GM13976 (cell line): ENCODE measurements at places on chromosomes 5 and 9.

DNA sequence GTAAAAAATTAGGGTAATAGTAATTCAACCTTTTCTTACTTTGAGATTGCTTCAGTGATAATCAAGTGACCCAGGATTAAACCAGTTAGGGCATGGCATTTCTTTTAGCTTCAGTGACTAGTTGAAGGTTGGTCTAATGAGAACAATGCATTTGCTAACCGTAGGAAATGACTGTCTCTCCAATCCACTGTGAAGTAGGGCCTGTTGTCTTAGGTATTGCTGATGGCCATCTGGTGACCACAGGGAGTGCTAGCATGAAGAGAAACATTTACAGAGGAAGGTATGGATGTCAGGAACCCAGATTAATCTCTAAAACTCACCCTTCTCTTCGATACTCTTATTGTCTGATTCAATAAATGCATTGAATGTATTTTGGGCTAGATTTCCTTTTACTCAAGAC is 535.9 kb upstream of the SEMA6A start:
- no peak for DNase-seq

GRCh38 chr5:102018690-102019089 is 277.4 kb downstream of the SLCO4C1 start:
- DNase-seq, result no peak

GRCh38 chr5:55303238-55303690 is 4.2 kb downstream of the DHX29 start:
- DNase-seq, result no peak

GRCh38 chr5:34736445-34737115 is 80.5 kb downstream of the RAI14 start:
- no peak for DNase-seq

DNA sequence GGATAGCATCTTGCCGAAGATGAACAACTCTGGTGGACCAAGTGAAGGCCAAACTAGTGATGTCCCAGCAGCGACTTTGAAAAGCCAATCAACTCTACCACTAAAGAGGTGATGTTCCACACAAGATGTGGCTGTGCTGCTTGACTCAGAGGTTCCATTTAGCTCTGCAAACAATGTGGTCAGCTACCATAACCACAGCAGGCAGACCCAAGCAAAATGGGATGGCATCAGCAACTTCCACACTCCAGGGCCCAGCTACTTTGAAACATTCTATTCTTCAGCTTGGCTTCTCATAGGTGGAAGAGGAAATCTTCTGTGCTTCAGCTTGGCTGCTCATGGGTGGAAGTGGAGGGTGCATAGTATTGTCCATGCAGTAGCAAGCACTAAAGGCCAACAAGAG is 70.5 kb downstream of the IRX2 start:
- no peak for DNase-seq

DNA sequence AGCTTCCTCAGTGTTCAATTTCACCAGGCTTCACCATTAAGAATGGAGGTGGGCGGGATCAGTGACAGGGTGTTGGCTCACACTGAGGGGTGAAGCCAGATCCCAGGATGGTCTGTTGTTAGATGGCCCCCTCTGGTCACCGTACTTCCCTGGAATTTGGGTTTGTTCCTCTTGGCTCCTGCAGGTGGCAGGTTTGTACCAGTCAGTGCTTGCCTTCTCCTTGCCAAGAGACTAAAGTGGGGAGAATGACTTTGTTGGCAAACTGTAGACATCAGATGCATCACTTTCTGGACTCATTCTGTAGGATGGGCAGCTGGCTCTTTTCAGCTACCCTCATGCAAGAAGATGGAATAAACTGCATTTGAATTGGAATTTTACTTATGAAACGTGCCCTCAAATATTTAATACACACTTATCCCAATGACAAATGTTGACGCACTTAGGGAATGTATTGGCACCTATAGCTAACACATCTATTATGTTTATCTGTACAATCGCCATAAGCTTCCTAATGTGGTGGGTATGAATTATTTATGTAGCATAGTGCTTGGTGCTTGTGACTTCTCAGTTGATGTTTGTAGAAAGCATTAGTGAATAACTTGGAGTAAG is 31.4 kb upstream of the ANKRD55 start:
- no peak for DNase-seq

DNA sequence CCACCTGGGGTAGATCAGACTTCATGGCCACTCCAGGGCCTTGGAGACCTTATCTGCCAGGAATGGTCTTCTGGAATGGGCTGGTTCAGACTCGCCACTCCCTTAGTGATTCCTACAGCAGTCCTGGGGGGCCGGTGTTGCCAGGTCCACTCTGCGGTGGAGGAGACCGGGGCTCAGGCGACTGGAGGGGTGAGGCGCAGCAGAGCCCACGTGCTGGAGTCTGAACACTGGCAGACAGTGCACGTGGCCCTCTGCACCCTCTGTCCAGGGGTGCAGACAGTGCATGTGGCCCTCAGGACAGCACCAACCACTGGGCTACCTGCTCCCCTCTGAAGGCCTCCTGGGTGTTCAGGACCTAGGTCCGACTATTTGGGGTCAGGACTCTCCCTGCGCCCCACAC is 94.8 kb upstream of the PHYKPL start:
- DNase-seq, result no peak

DNA sequence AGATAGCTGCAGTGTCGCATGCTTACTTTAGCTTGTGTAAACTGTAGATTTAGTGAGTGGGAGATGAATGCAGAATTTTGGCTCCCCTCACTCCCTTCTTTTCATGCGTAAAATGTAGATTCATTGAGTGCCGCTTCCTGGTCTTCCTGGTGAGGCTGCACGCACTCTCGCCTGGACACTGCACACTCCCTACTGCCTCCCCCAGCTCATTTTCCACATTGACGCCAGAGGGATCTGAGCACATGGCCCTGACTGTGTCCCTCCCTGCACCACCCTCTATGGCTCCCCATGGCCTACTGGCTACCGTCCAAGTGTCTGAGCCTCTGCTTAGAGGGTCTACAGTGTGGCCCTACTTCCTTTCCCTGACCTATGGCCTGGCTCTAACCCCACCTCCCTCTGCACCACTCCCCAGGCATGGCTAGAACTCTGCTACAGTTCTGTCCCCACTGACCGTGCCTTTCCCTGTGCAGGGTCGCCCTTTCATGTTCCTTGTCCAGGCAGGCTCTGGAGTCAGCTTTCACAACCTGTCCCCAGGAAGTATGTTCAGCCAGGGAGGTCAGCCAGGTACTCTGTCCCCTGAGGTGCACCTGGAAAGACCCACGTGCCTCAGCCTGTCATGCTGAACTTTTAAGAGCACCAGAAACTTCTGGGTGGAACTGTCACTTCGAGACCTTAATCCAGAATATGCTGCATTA is 160.6 kb downstream of the COL23A1 start:
- DNase-seq, result no peak

DNA sequence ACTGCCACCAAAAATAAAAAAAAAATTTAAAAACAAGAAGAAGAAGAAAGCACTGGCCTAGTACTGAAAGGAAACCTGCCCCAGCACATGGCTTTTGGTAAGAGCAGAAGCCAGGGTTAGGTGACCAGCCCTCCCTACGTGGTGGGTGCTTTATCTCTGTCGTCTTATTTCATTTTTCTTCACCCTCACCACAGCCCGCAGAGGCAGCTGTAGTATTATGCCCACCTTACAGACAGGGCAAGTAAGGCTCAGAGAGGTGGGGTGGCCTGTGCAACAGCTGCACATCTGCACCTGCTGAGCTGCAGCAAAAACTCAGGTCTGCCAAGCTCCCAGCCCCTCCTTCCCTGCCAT is 140.8 kb upstream of the LMX1B start:
- DNase-seq, result no peak

- DNase-seq, result no peak
Observed at GRCh38 chr5:176416965-176417364, 626 bp upstream of the CLTB start.

GRCh38 chr5:61081741-61082140 is 80.5 kb downstream of the SMIM15 start:
- no peak for DNase-seq

DNA sequence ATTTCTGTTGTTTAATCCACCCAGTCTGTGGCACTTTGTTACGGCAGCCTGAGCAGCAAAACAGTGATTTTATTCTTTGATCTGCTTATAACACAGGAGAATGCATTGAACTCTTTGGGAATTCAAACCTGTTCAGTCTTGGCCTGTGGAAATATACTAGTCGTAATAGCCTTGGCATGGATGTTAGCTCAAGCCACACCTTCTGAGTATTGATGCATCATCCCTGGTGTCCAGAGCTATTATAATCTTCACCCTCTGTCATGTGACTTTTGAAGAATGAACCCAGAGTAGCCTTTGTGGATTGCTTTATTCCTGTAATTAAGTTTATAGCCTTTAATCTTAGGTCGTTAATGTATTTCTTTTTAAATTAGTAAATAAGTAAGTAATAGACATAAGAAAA is 50.8 kb upstream of the TEX48 start:
- DNase-seq, result no peak

DNA sequence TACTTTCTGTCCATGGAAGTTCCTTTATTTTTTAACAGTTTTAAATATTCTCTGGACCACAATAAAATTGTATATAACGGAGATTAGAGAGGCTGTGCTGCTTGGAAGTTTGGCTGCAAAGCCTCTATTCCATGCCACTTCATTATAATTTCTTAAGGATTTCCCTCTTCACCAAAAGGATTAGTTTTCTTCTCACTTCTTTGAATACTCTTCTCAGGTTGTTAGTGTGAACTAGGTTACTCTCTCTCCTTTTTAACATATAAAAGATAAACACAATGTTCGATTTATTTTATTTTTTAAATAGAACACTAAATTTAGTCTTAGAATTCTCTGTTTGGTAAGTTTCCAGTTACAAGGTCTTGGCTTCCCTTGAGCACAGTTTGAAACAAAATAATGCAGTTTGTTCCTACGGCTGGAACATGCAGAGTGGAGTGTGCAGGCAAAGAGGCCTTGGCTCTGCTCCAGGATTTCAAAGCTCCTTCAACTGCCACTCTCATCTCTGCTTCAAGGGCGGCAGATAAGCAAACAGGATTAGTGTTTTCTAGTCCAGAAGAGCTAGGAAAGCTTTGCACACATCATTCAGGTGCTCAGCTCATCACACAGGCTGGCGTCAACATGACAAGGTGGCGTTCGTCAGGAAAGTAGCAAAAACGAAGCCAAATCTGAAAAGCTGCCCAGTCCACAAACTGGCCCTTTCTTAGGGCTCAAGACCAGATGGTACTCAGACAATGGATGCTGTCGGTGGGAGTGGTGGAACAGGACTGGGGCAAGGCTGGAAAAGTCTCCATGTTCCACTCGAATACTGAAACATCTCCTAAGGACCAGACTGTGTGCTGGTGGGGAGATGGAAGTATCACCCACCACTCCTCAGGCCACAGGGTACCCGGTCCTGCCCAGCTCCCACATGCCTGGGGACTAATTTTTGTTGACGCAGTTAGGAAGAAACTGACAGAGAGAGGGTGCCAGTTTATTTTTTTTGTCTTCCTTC is 286.6 kb downstream of the CRB2 start:
- no peak for DNase-seq
